ENCODE measurements at places on chromosomes 16 and 17.
A peak's percentile ranks its signal among the peaks of the same experiment; 100 is the strongest.

GRCh38 chr16:66863707-66864106 is 16.6 kb upstream of the PDP2 start:
- no peak for DNase-seq

DNA sequence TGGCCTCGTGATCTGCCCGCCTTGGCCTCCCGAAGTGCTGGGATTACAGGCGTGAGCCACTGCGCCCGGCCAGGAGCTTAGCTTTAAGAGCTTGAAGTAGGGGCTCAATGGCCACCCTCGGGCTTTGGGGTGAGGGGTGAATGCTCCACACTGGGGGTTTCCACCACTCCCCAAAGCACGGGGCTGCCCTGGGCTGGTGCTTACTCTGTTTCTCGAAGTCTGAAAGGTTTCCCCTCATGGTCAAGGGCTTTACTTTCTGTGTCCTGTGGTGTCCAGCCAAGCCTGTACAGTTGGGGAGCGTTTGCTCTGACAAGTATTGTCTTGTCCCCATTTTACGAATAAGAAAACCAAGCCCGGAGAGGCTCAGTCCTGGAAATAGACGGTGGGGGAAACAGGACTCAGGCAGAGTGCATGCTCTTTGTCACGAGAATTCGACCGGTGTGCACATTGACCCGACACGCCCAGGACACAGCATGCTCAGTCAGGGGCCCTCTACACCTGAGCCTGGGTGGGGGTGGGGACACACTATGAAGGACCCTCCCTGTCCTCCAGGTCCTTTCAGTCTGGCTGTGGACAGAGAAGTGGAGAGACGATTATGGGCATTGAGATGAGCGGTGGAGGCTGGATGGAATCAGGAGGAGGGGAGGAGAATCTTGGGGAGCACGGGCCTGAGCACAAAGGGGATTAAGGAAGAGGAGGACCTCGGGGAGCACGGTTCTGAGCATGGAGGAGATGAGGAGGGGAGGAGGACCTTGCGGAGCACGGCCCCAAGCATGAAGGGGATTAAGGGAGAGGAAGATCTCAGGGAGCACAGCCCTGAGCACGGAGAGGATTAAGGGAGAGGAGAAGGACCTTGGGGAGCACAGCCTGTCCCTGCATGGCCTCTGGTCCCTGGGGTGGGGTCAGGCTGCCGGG is 7.5 kb downstream of the CD7 start:
- no peak for DNase-seq

DNA sequence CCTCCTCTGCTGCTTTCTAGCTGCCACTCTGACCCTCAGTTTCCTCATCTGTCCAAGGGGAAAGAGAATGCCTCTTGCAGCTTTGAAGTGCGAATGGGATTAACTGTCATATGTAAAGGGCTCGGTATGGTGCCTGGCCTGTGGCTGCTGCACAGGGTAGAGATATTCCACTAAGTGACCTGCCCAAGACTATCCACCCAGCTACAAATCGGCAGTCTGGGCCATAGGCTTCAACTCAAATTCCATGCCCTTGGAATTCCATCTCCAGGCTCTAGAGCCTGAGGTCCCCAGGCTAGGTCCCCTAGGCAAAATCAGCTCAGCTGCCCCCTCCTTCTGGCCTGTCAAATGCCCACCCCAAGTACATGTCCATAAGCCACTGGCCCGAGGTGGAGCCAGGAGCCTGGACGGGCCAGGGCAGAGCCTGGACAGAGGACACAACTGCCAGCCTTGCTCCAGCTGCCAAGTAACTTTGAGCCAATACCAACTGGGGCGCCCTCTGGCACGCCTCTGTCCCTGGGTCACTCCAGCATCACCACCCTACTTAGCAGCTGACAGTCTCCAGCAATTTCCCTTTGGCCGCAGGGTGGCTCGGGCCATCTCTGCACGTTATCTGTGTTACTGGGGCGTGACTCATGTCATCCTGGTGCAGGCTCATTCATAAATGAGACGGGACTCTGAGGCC is 57.2 kb downstream of the SDK2 start:
- no peak for DNase-seq

DNA sequence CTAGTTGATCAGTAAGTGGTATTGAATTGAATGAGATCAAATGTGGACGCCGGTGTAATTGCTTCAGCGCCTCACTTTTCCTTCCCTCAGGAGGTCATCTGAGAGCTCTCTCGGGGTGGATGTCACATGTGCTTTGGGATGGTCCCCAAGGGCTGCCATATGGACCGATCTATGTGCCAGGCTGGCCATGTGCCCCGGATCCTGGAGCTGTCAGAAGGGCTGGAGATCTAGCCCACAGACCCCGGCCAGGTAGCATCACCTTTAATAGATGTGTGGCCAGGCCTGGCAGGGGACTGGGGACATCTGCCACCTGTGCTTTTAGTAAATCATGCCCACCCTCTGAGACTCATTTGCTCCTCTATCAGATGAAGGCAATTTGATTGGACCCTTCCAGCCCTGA is 95.3 kb upstream of the CRHR1 start:
- no peak for DNase-seq

DNA sequence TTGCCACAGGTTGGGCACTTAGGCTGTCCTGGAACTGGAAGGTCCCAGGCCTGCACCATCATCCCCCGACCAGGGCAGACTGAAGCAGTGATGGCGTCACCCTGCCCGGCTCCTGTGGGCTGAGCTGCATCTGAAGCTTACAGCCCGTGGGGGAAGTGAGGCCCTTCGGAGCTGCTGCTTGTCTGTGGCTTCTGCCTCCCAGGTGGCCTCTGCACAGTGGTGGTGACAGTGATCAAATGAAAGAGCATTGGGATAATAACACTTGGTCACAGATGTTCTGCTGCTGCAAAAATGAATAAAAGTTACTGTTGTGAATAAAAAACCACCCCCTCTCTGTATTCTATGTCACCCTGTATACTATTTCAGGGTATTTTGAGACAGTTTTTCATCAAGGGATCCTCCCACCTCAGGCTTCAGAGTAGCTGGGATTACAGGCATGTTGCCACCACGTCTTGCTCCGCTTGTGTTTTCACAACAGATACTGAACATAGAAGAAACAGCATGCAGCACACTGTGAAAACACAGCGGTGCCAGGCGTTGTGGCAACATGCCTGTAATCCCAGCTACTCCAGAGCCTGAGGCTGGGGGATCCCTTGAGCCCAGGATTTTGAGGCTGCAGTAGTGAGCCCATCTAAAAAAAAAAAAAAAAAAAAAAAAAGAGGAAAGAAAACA is 165.0 kb downstream of the LGALS9B start:
- no peak for DNase-seq

- DNase-seq: no peak
These were observed 55.9 kb downstream of the MFSD11 start for GRCh38 chr17:76793775-76794174.

DNA sequence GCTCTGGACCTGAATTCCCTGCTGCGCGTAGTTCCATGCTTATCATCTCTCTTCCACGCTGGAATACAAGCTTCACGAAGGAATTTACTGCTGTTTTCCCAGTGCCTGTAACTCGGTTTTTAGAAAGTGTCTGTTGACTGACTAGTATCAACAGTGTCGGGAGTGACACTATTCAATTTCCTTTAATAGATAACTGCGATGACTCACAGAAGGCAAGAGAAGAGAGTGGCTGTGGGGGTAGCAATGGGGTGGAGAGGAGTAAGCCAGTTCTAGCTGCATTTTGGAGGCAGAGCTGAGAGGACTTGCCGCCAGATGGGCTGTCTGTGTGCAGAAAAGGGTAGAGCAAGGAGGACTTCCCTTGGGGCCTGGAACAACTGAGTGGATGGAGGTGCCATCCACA is 25.2 kb downstream of the B4GALNT2 start:
- DNase-seq: no peak

DNA sequence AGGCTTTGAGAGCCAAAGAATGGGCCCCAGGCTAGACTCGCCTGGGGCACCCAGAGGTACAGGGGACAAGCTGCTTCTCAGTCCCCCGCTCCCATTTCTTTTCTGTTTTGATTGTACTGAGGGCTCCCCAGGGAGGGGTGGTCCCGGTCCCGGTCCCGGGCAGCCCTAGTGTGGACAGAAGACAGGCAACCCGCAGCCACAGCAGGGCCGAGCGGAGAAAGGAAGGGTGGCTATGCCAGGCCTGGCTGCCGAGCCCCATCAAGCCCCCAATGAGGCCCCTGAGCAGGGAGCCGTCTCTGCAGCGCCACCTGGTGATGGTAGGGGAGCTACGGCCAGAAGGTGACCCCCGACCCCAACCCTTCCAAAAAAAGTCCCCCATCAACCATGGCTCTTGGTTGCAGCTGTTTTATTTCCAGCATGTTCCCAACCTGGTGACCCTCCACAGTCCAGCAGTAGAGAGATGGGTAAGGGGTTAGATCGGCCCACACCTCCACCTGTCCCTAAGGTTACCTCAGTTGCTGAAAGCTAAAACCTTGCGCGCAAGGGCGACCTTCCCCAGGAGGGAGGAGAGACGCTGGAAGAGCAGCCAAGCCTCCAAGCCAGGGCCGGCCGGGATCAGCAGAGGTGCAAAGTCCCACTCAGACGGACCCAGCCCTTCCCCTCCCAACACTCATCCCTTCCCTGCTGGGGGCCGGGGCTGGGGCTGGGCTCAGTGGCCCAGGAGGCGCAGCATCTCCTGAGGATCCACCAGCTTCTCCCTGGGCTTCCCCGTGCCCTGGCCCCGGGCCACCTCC is 2.6 kb upstream of the GRIN2C start:
- DNase-seq: no peak

- no peak for DNase-seq
These were observed 4.6 kb upstream of the DRC7 start for GRCh38 chr16:57689762-57690558.

GRCh38 chr17:826778-827177 is 44.6 kb downstream of the MRM3 start:
- DNase-seq: no peak

- no peak for DNase-seq
These were observed 1373.3 kb upstream of the GOT2 start for GRCh38 chr16:60107437-60107836.

DNA sequence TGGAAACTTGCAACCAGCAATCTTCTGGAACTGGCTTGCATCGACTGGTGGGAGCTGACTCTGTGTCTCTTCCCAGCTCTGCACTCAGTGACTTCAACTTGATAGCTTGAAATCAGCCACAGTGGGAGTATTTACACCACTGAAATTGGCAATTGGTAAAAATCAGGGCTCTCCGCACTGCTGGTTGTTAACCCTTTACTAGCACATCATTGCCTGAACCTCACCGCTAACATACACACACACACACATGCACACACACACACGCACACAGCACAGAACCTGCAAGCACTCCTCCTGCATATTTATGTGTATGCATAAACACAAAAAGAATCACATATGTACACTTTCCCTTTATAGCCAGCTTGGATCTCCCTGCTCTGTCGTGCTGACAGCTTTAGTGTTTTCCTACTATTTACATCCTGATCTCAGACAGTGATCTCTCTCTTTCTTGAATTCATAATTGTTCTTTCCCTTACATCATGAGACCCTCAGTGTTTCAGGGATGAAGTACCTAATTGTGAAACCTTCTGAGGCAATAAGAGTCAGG is 7.9 kb upstream of the TMIGD1 start:
- DNase-seq: no peak

GRCh38 chr17:64263000-64263766 is at the start of gene TEX2:
Gene TEX2, minus strand, starts transcription at chr17:64263260. Its CDS starts 49,043 bp downstream, at chr17:64214217.
- peak; percentile 93 for DNase-seq

GRCh38 chr17:57357392-57357784 is 101.1 kb downstream of the MSI2 start:
- DNase-seq: no peak

GRCh38 chr17:28889996-28890395 is 7.5 kb downstream of the FLOT2 start:
- DNase-seq: no peak

DNA sequence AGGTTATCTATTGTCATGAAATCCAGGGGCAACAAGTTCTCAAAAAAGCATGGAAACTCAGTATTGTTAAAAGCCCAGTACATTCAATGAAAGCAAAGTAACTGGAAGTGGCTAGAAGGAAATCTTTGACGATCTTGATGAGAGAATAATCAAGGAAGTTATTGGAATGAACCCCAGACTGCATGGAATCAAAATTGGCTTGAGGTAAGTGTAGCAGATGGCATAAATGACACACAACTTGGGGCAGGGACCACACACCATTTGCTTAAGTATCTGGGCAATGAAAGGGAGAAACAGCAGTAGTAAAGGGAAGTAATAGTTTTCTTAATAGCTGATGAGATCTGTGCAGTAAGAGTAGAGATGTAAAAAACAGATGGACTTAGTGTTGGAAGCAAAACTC is 238.0 kb downstream of the HS3ST3A1 start:
- DNase-seq: no peak

Measured in suprapubic skin (tissue), 4 donors.